Activated naive CD8-positive, alpha-beta T cell treated with anti-CD3 and anti-CD28 coated beads for 36 hours (primary cell): ENCODE measurements at places on chromosomes 2 and 18. TPM values are rescaled to one million over a fixed set of nuclear protein-coding genes. Genes with fewer than 3 reads are reported as not detected.

DNA sequence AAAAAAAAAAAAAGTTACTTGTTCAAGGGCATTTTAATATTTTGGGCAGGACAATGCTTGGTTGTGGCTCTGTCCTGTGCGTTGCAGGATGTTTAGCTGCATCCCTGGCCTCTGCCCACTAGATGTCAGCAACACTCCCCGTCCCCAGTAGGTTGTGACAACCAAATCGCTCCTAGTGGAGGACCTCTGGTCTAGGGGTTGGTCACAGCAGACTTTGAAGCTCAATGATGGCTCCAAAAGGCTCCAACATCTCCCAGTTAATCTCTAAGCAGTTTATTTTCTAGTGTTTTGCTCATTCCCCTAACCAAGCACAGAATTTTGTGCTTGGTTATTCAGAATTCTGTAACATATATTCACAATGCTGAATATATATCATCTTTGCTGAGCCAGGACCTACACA is 67.0 kb downstream of the CHRNA1 start:
- no peaks in the 10 kb centered on the region for H3K27me3 ChIP-seq
- H3K4me3 ChIP-seq: no peak overlapping the region
- no peak overlapping the region for H3K27ac ChIP-seq
- no peaks in the 10 kb centered on the region for H3K36me3 ChIP-seq
- DNase-seq: peak; percentile 62
- H3K4me1 ChIP-seq: peaks cover 3% of the 10 kb centered on the region

- DNase-seq: no peak
- H3K4me1 ChIP-seq: no peaks in the 10 kb centered on the region
These were observed 267.0 kb downstream of the PTH2R start for GRCh38 chr2:208673631-208674030.

DNA sequence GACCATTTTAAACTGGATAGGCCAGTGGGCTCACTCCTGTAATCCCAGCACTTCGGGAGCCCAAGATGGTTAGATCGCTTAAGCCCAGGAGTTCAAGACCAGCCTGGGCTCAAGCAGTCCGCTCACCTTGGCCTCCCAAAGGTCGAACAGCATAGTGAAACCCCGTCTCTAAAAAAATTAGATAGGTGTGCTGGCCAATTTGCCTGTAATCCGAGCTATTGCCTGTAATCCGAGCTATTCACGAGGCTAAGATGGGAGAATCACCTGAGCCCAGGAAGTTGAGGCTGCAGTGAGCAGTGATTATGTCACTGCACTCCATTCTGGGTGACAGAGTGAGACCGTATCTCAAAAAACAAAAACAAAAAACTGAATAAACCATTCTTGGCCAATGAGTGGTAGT is 52.6 kb upstream of the EMILIN2 start:
- H3K4me3 ChIP-seq: no peak overlapping the region
- no peak for DNase-seq
- H3K27ac ChIP-seq: peak overlapping the region; percentile 43
- peaks cover 29% of the 10 kb centered on the region for H3K36me3 ChIP-seq
- no peaks in the 10 kb centered on the region for H3K27me3 ChIP-seq
- H3K4me1 ChIP-seq: peaks cover 3% of the 10 kb centered on the region

DNA sequence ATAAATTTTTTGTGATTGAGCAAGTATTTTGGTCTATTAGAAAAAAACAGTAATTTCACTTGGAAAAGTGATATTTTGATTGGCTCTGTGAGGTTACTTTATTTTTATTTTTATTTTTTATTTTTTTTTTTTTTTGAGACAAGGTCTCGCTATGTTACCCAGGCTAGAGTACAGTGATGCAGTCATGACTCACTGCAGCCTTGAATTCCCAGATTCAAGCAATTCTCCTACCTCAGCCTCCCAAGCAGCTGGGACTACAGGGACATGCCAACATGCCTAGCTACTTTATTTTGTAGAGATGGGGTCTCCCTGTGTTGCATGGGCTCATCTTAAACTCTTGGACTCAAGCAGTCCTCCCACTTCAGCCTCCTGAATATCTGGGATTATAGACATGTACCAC is 60.9 kb upstream of the MGAT5 start:
- peaks cover 27% of the 10 kb centered on the region for H3K36me3 ChIP-seq
- no peaks in the 10 kb centered on the region for H3K27me3 ChIP-seq
- no peak overlapping the region for H3K27ac ChIP-seq
- no peak for DNase-seq
- no peak overlapping the region for H3K4me3 ChIP-seq

- DNase-seq: no peak
- peaks cover 40% of the 10 kb centered on the region for H3K27me3 ChIP-seq
- H3K27ac ChIP-seq: no peak overlapping the region
- H3K4me1 ChIP-seq: peaks cover 3% of the 10 kb centered on the region
These were observed 97.0 kb downstream of the FOXI3 start for GRCh38 chr2:88355486-88355885.

DNA sequence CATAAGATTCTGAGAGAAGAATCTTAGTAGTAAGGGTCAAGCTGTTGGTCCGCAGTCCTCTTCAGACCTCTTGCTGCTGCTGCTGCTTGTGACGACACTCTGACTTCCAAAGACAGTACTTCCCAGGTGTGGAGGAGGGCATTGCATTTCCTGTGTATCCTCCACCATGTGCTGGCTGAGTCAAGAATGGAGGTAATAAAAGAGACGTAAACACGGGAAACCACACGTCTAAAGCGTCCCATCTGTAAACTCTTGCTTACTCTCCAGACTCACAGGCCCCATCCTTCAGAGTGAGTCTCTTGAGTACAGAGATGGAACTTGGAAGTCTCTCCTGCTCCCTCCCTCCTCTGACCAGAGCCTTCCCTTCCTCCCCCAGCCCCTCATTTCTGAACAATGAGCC is 25.6 kb downstream of the KLHL29 start:
- H3K4me3 ChIP-seq: no peak overlapping the region
- no peaks in the 10 kb centered on the region for H3K27me3 ChIP-seq
- H3K36me3 ChIP-seq: no peaks in the 10 kb centered on the region
- DNase-seq: no peak

- peak overlapping the region; percentile 92 for H3K4me3 ChIP-seq
- no peaks in the 10 kb centered on the region for H3K27me3 ChIP-seq
- no peak for DNase-seq
These were observed 19.9 kb downstream of the TMSB10 start for GRCh38 chr2:84925336-84925723.

DNA sequence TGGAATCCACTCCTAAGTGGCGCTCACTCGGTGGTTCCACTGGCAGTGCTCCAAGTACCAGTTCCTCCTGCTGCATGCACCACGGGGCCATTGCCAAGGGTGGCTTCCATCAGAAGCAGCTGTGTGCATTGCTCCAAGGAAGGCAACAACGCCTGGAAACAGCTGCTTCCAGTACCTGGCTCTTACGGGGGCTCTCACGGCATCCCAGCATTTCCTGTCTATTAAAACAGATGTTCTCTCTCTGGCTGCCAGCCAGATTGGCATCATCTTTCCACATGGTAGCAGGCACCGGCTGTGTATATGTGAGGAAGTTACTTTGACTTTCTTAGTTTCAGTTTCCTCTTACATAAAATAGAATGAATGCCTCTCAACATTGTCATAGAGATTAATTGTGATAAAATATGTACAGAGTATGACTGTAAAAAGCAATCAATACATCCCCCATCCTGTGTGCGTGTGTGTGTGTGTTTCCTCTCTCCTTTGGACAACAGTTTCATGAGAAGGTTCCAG is 84.9 kb downstream of the CMPK2 start:
- peaks cover 7% of the 10 kb centered on the region for H3K27me3 ChIP-seq
- DNase-seq: peak; percentile 9
- H3K4me3 ChIP-seq: no peak overlapping the region
- peaks cover 6% of the 10 kb centered on the region for H3K4me1 ChIP-seq
- no peaks in the 10 kb centered on the region for H3K36me3 ChIP-seq

DNA sequence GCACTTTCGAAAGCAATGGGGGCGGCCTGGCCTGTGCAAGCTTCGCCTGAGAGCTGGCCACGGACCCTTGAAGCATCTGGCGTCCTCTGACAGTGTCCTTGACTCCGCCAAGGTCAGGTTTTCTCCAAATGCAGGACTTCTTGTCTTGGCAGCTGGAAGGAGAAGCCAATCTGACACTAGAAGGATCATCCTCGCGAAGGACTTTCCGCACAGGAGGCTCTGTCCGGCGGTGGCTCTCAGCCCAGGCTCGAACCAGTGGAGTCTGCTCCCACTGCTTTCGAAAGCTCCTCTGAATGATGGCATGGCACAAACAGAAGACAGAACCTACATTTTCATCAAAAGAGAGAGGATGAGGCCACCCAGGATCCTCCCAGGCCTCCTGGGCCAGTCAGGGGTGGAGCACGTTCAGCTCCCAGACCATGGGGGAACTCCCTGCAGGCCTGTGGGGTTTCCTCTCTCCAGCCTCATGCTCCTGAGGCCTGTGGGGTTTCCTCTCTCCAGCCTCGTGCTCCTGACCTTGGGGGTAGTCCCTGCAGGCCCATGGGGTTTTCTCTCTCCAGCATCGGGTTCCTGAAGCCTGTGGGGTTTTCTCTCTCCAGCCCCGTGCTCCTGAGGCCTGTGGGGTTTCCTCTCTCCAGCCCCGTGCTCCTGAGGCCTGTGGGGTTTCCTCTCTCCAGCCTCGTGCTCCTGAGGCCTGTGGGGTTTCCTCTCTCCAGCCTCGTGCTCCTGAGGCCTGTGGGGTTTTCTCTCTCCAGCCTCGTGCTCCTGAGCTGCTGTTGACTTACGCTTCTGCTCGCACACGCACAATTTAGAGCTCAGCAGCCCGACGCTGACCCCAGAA is 396.5 kb upstream of the SALL3 start:
- DNase-seq: no peak
- H3K4me3 ChIP-seq: no peak overlapping the region
- H3K4me1 ChIP-seq: no peaks in the 10 kb centered on the region
- no peak overlapping the region for H3K27ac ChIP-seq
- peaks cover 4% of the 10 kb centered on the region for H3K27me3 ChIP-seq

Gene DIS3L2
- 25.7 TPM for total RNA-seq

DNA sequence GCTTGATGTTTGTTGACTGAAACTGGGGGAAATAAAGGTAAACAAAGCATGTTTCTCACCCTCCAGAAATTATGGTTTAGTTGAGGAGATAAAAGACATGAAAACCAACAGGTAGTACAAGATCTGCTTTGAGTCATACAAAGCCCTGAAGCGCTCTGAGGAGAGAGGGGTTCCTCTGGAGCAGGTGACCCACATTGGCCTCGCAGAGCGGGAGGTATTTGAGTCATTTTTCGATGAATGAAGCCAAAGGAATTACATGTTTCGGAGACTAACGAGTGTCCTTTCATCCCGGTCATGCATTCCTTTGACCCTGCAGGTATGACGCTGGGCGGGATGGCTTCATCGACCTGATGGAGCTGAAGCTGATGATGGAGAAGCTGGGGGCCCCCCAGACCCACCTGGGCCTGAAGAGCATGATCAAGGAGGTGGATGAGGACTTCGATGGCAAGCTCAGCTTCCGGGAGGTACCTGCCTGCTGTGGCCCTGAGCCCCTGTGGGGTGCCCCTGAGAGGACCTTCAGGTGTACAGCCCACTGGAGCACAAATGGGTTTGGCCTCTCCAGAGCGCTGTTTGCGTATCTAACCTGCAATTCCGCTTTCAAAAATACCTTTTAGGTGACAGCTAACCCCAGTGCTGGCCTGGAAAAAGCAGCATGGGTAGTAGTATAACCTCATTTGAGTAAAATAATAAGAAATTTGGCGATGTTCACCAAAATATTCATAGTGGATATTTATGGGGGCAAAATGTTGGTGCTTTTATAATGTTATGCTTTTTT is 29.3 kb downstream of the EFHD1 start:
- H3K4me1 ChIP-seq: no peaks in the 10 kb centered on the region
- H3K4me3 ChIP-seq: no peak overlapping the region
- H3K36me3 ChIP-seq: no peaks in the 10 kb centered on the region
- no peak for DNase-seq

DNA sequence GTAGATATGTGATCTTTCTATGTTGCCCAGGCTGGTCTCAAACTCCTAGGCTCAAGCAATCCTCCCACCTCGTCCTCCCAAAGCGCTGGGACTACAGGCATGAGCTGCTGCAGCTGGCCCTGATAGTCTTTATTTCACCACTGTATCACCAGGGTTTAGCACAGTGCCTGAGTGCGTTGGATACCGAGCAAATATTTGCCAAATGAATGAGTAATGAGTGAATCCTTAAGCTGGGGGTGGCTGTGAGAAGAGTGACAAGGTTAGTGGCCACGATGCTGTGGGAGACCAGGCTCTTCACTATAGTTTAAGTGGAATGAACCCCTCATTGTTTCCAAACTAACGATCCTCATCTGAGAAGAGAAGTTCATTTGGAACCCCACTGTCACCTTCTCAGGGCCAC is 60.8 kb upstream of the FAM136A start:
- H3K4me1 ChIP-seq: no peaks in the 10 kb centered on the region
- H3K4me3 ChIP-seq: no peak overlapping the region
- no peak for DNase-seq
- no peak overlapping the region for H3K27ac ChIP-seq

DNA sequence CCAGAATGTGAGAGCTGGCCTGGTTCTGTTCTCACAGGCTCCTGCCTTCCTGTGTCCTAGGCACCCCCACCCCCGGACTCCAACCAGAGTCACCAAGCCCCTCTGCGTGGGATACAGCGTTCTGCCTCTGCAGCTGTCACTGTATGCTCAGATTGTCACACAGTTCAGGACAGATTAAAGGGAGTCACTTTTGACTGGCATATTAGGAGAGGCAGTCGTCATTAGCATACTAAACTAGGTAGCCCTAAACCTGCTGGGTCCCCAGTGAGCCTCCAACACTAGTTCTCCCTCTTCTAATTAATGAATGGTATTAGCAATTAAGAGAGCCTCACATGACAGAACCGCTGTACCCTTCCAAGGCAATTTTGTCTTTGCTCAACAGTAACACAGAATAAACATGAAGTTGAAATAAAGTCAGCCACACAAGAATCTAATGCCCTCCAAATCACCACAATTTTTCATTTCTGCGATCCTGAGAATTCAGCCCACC is 340.2 kb downstream of the CMPK2 start:
- H3K4me3 ChIP-seq: no peak overlapping the region
- no peaks in the 10 kb centered on the region for H3K4me1 ChIP-seq
- peaks cover 4% of the 10 kb centered on the region for H3K27me3 ChIP-seq
- no peak for DNase-seq
- no peaks in the 10 kb centered on the region for H3K36me3 ChIP-seq

GRCh38 chr2:98731041-98731893 is at the start of gene MGAT4A:
MGAT4A (minus strand) TSS chr2:98731132; CDS start chr2:98726332, 4,800 bp downstream.
- peak within 1 kb of the TSS; percentile 89 for H3K27ac ChIP-seq
- H3K36me3 ChIP-seq: peaks cover 12% of the 10 kb centered on the region
- H3K4me3 ChIP-seq: peak within 1 kb of the TSS; percentile 88
- H3K27me3 ChIP-seq: no peaks in the 10 kb centered on the region
- H3K4me1 ChIP-seq: peaks cover 59% of the 10 kb centered on the region
- DNase-seq: peak; percentile 86
